ENCODE measurements at places on chromosomes 4 and X.

- no peak for DNase-seq
Measured at GRCh38 chr4:81565142-81565870, 93.6 kb upstream of the RASGEF1B start.

- DNase-seq = no peak
Measured at GRCh38 chrX:940691-941090, 271.8 kb downstream of the CRLF2 start.

GRCh38 chr4:102143433-102143832, 201.8 kb downstream of the SLC39A8 start:
- no peak for DNase-seq

DNA sequence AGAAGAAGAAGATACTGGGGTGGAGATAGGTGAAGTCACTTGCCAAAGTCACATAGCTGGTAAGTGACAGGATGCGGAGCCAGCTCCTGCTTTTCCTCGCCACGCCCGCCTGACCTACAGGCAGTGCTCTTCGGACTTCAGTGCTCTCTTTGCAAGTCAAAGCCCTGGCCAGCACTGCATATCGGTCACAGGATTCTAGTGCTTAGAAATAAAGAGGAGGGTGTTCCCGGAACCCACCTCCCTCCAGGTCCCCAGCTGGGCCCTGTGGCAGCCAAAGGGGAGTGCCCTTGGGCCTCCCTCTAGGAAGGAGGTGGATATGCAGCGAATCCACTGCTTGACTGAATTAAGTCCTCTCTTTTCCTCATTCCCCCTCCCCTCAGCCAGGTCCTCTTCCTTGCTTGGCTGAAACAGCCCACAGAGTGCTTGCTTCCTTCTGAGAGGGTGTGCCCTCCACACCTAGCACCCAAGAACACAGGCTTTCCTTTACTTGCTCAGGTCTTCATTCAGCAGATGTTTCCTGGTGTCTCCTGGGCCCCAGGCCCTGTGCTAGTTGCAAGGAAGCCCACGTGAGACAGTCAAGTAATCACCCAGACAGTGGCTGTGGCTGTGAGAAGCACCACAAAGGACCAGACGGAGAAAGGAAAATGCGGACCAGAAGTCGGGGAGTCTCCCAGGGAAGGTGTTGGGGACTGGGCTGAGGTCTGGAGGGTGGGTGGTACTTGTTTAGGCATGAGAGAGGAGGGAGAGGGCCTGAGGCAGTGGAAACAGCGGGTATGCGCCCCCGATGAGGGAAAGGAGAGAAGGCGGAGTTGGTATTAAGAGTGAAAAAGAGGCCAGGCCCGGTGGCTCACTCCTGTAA, 14.0 kb upstream of the HMGB3 start:
- DNase-seq = no peak

- DNase-seq = no peak
Measured at GRCh38 chr4:101039367-101039766, 308.0 kb downstream of the PPP3CA start.

DNA sequence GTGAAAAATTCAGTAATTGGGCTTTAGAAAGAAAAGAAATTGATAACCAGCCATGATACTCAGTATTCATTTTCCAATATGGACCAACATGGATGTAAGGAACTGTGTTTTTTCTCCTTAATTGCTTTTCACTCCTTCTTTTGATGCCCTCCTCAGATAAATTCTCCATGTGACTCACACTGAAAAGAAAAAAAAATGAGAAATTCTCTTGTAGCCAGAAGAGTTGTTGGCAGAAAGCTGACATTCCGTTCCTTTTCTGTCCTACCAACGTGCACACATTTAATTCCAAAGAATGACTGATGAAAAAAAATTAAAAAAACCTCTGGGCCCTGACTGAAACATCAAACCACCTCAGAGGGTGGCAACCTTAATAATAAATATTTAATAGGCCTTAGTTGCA, 153.1 kb downstream of the AMELX start:
- DNase-seq = no peak

- DNase-seq = no peak
Measured at GRCh38 chr4:40327340-40327739, 7.8 kb upstream of the CHRNA9 start.

DNA sequence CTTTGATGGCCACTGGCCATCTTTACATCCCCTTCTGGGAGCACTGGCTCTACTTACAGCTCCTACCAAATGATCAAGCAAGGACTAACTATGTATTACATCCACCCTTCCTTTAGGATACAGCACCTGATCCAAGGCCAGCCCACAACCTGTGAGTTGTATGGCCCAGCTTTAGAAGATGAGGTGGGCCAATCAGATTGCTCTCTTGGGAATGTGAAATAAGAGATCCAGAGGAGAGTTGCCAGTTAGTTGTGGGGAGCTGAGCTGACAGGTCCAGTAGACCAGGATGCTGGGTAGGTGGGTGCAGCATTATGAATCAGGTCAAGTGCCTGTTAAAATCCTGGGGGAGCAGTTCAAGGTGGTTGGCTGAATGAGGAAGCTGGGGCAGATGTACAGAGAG, 111.5 kb downstream of the GNL3L start:
- no peak for DNase-seq

- no peak for DNase-seq
Measured at GRCh38 chr4:148090503-148091476, 351.4 kb downstream of the NR3C2 start.

Measured in HFF-Myc (cell line).